ENCODE measurements at places on chromosomes 11 and 22. TPM values are rescaled to one million over a fixed set of nuclear protein-coding genes. Genes with fewer than 3 reads are reported as not detected.

PTPN5 gene
- polyA plus RNA-seq = not detected

GLB1L2 gene
- polyA plus RNA-seq = 0.57 TPM

NCF4 gene
- 0.24 TPM for polyA plus RNA-seq

TEAD1 gene
- not detected for polyA plus RNA-seq

KCNQ1 gene
- polyA plus RNA-seq = 15.8 TPM

CASP12 gene
- not detected for polyA plus RNA-seq

NLRP14 gene
- polyA plus RNA-seq = not detected

TUB gene
- polyA plus RNA-seq = 0.12 TPM

PDXP gene
- polyA plus RNA-seq = 3.6 TPM

Data from naive thymus-derived CD4-positive, alpha-beta T cell (primary cell).